ENCODE measurements at places on chromosomes 11 and 22.
A peak's percentile ranks its signal among the peaks of the same experiment; 100 is the strongest.

- no peak for DNase-seq
Measured at GRCh38 chr22:24134090-24134846, 47.0 kb upstream of the SUSD2 start.

DNA sequence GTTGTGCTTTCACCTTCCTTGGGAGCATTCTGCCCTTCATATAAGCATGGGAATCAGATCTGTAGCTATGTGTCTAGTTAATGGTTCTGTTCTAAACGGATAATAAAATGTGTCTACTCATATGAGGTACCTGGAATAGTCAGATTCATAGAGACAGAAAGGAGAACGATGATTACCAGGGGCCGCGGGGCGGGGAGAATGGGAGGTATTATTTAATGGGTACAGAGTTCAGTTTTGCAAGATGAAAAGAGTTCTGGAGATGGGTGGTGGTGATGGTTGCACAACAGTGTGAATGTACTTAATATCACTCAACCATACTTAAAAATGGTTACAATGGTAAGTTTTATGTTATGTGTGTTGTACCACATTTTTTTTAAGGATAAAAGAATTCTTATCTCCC, 10.0 kb upstream of the ABCC8 start:
- no peak for DNase-seq

DNA sequence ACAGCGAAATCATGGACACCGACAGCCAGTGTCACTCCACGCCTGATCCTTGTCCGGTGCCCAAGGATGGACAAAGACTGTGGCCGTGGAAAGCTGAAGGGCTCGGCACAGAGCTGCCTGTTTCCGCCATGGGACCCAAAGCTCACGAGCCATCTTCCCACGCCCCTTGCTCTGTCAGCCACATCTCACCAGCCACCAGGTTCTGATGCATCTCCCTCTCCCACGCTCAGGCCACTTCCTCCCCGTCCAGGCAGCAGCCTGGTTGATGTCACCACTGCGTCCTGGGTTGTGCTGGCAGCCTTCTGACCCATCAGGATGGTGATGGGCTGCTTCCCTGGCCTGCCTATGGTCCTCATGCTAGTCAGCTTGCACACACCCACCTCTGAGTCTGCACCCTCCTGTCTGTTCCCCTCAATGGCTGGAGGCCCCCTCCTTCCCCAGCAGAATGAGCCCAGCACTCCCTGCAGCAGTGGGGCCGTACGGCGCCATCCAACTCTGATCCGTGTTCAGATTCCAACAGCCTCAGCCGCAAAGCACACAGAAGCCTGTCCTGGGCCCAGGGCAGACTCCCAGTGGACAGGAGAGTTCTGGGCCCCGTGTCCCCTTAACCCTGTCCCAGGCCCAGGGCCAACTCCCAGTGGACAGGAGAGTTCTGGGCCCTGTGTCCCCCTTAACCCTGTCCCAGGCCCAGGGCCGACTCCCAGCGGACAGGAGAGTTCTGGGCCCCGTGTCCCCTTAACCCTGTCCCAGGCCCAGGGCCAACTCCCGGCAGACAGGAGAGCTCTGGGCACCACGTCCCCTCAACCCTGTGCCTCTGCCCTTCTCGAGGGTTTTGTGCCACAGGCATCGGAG, 259.5 kb downstream of the BRD1 start:
- no peak for DNase-seq

DNA sequence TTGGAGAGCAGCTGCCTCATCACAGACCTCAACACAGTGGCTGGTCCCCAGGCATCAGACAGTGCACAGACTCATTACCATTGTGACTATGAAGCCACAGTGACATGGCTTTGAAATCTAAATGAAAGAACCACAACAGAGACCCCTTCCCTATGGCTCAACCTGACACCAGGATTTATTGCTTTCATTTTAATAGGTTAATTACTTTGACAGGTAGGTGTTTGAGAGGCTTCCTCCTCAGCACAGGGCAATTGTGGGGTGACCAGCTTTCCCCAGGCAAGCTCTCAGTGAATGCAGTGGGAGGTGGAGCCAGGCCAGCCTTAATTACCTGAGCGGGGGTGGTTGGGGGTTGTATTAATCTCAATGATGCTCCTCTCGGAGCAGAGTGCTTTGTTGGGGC, 102.3 kb downstream of the CHST1 start:
- no peak for DNase-seq

GRCh38 chr22:28759861-28760560, 12.5 kb upstream of the CCDC117 start:
- no peak for DNase-seq

- no peak for DNase-seq
Measured at GRCh38 chr11:75721852-75722668, 4.4 kb downstream of the MOGAT2 start.

DNA sequence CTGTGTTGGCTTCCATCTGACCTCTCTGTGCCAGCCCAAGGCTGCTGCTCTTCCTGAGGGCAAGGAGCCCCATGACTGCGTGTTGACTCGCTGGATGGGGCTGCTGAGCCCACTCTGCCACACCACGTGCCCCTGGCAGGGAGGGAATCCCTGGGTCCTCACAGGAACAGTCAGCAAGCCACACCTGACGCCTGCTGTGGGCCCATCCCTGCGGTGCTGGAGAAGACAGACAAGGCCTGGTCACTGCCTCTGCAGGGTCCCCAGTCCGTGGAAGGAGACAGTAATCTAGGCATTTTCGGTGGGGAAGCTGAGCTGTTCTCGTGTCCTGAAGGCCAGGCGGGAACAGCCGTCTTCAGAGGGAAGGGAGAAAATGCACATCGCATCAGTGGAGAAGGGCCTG, 10.6 kb upstream of the PPP6R3 start:
- no peak for DNase-seq

DNA sequence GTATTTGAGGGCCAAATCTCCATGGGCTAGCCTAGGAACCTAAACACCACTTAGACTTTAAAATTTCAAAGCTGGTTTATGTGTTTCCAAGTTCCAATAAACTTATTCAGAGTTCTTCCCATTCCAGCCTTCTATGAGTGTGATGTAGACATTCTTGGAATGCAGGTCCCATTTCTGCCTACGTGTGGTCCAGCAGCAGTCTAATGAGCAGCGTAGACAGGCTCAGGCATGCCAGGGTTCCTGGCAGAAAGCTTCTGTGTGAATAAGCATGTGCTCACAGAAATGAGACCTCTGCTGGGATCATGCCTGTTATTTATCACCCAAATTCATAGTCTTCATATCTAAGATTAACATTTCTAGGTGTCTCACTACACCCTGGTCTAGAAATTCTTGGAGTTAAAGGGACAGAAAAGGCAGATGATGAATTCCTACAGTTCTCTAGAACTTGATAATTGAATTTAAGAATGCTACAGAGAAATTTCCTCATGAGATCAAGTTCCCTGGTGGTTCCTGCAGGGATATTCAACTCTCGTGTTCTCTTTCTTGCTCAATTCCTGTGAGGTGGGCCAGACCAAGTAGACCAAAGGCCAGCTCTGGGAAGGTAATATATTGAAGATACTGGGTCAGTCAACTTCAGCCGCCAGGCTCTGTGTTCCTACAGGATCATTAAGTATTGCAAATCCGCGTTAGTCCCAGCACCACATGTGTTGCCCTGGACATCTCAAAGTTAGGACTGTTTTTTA, 17.6 kb downstream of the RNF185 start:
- DNase-seq = no peak

- DNase-seq = no peak
Measured at GRCh38 chr11:116927163-116927974, 89.9 kb upstream of the APOA1 start.

GRCh38 chr11:92852946-92853345, 116.5 kb upstream of the MTNR1B start:
- DNase-seq = no peak

DNA sequence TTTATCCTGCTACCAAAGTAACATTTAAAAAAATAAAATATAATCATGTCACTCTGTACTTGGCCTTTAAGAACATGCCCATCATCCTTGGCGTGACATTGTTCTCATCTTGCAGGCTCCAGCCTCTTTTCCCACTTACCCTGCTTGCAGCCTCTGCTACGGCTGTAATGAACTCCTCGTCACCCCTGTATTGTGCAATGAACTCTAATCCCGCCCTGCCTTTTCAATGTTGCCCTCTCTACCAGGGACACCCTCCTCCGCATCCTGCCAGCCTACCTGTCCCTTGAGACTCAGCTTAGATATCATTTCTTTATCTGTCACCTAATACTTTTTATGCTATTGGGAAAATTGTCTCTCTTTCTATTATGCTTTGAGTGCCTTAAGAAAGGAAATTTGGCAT, 12.6 kb upstream of the MMP20 start:
- DNase-seq = peak; percentile 45

DNA sequence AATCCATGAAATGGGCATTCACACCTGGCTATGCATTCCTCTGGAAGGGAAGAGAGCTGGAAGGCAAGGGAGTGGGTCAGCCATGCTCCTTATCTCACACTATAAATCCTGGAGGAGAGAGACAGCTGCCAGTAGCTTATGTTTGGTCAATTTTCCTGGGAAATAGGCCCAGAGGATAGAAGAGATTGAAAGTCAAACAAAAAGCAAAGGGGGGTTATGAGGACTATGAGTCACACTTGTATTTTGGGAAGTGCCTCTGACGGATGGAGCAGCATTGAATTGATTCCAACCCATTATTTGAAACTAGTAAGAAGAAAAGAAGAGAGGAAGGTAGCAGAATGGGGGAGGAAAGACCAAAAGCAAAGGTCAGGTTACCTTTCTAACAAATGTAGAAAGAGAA, 25.0 kb downstream of the SNX19 start:
- no peak for DNase-seq

DNA sequence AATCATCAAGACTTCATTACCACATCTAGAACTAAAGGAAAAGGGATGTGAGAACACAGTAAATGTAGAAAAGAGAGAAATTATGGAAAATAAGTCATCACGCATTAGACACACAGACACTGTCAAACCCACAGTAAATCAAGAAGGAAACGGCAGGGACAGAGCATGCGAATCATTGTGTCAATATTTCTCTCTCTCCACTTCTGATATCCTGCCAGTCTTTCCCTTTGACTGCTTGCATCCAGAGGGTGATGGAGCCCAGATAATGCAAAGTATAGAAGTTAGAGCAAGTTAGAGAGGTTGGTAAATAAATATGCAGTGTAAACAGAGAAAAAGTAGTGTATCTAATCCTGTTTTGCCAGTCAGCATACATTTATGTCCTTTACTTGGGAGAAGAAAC, 706.8 kb upstream of the ANO3 start:
- no peak for DNase-seq

- no peak for DNase-seq
Measured at GRCh38 chr22:25840891-25841290, 98.9 kb downstream of the MYO18B start.
